ENCODE measurements at places on chromosomes 5 and 9.

GRCh38 chr5:17805227-17805825 is 171.1 kb downstream of the TAF11L14 start:
- H3K4me3 ChIP-seq: no peak overlapping the region
- DNase-seq: no peak
- no peaks in the 10 kb centered on the region for H3K27me3 ChIP-seq

- H3K27me3 ChIP-seq: no peaks in the 10 kb centered on the region
- H3K27ac ChIP-seq: no peak overlapping the region
- no peak for DNase-seq
- no peak overlapping the region for H3K4me3 ChIP-seq
Observed at GRCh38 chr5:143473481-143473880, 70.0 kb upstream of the NR3C1 start.

GRCh38 chr5:59266410-59266809 is 627.1 kb downstream of the PDE4D start:
- no peak overlapping the region for H3K4me3 ChIP-seq
- DNase-seq: no peak
- no peaks in the 10 kb centered on the region for H3K4me1 ChIP-seq

GRCh38 chr5:142253938-142254337 is 70.9 kb downstream of the SPRY4 start:
- no peaks in the 10 kb centered on the region for H3K4me1 ChIP-seq
- no peak overlapping the region for H3K4me3 ChIP-seq
- peaks cover 3% of the 10 kb centered on the region for H3K27me3 ChIP-seq
- H3K27ac ChIP-seq: no peak overlapping the region
- no peaks in the 10 kb centered on the region for H3K36me3 ChIP-seq
- no peak for DNase-seq

- H3K4me1 ChIP-seq: no peaks in the 10 kb centered on the region
- no peak overlapping the region for H3K4me3 ChIP-seq
- no peak for DNase-seq
- peaks cover 4% of the 10 kb centered on the region for H3K27me3 ChIP-seq
Observed at GRCh38 chr5:7650755-7651154, 200.2 kb downstream of the CFAP90 start.

DNA sequence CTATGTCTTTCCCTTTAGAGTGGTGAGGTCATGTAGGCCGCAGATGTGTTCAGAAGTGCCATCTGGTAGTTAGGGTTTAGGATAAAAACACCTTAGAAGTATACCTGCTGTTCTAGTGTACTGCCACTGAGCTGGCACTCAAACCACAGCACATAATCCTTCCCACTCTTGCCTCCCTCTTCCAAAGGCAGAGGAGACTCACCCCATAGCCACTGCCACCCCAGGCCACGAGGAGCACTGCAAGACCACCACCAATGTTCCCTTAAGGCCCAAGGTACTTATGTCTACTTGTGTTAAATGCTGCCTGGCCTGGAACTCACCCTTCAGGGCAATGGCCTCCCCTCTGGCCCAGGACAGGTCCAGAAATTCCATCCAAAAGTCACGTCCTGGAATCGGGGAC is 379.5 kb upstream of the EDIL3 start:
- no peaks in the 10 kb centered on the region for H3K4me1 ChIP-seq
- H3K27ac ChIP-seq: no peak overlapping the region
- no peaks in the 10 kb centered on the region for H3K27me3 ChIP-seq
- H3K4me3 ChIP-seq: no peak overlapping the region
- no peaks in the 10 kb centered on the region for H3K36me3 ChIP-seq
- no peak for DNase-seq

- DNase-seq: no peak
- no peak overlapping the region for H3K27ac ChIP-seq
- H3K4me3 ChIP-seq: no peak overlapping the region
- no peaks in the 10 kb centered on the region for H3K4me1 ChIP-seq
- no peaks in the 10 kb centered on the region for H3K27me3 ChIP-seq
Observed at GRCh38 chr9:76216161-76216649, 178.0 kb downstream of the RFK start.

DNA sequence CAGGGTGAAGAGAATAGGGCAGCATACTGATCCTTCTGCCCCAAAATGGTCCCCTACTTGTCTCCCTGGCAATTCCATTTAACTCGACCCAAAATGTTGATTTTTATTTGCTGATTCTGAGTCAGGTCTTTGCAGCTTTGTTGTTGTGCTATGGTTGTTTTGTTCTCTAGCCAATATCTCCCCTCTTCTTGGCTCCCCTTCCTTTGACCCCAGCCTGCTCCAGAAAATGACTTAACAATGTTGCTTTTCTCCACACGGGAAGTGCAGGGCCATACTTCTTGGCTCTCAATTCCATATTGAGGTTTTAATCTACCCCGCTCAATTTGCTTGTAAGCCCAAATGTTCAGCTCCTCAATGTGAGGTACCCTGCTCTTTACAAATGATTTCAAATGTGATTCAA is 330.0 kb downstream of the RASEF start:
- no peak for DNase-seq
- H3K4me1 ChIP-seq: no peaks in the 10 kb centered on the region
- no peak overlapping the region for H3K4me3 ChIP-seq
- no peaks in the 10 kb centered on the region for H3K36me3 ChIP-seq

DNA sequence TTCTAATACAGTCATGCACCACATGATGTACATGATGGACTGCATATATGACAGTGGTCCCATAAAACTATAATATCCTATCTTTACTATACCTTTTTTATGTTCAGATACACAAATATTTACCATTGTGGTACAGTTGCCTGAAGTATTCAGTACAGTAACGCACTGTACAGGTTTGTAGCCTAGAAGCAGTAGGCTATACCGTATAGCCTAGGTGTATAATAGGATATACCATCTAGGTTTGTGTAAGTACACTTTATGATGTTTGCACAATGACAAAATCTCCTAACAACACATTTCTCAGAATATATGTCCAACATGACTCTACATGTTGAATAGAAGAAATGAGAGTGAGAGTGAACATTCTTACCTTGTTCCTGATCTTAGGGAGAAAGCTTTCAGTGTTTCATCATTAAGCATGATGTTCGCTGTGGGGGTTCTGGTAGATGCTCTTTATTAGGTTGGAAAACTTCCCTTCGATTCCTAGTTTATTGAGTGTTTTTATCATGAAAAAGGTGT is 31.8 kb downstream of the AMBP start:
- H3K36me3 ChIP-seq: no peaks in the 10 kb centered on the region
- no peak for DNase-seq
- H3K27ac ChIP-seq: no peak overlapping the region

DNA sequence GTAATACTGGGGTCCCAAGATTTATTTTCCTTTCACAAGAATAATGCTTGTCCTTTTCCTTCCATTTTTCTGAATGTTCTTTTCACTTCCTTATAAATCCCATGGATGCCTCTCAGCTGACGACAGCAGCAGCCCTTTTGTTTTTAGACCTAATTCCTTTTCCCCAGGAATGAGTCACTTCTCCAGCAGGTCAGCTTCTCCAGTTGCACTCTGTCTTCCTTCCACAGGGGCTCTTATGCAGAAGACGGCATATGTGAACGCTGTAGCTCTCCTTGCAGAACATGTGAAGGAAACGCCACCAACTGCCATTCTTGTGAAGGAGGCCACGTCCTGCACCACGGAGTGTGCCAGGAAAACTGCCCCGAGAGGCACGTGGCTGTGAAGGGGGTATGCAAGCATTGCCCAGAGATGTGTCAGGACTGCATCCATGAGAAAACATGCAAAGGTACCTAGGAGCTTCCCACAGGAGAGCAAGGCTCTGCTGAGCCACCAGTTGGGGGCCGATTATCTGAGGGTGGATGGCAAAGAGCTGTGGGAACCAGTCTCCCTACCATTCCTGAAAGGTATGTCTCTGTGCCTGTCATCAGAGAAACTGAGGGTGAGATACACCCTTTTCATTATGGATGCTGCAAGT is 72.9 kb downstream of the RFK start:
- DNase-seq: no peak
- peaks cover 6% of the 10 kb centered on the region for H3K27me3 ChIP-seq
- H3K36me3 ChIP-seq: no peaks in the 10 kb centered on the region
- no peaks in the 10 kb centered on the region for H3K4me1 ChIP-seq
- no peak overlapping the region for H3K4me3 ChIP-seq

GRCh38 chr5:35369965-35370790 is 139.9 kb upstream of the PRLR start:
- DNase-seq: no peak
- peaks cover 20% of the 10 kb centered on the region for H3K27me3 ChIP-seq
- no peaks in the 10 kb centered on the region for H3K4me1 ChIP-seq
- no peak overlapping the region for H3K4me3 ChIP-seq
- no peaks in the 10 kb centered on the region for H3K36me3 ChIP-seq

- no peaks in the 10 kb centered on the region for H3K27me3 ChIP-seq
- peak; percentile 37 for DNase-seq
- peaks cover 43% of the 10 kb centered on the region for H3K36me3 ChIP-seq
- peaks cover 83% of the 10 kb centered on the region for H3K4me1 ChIP-seq
- peak overlapping the region; percentile 93 for H3K27ac ChIP-seq
Observed at GRCh38 chr5:131382407-131383395, 118.8 kb downstream of the CDC42SE2 start.

DNA sequence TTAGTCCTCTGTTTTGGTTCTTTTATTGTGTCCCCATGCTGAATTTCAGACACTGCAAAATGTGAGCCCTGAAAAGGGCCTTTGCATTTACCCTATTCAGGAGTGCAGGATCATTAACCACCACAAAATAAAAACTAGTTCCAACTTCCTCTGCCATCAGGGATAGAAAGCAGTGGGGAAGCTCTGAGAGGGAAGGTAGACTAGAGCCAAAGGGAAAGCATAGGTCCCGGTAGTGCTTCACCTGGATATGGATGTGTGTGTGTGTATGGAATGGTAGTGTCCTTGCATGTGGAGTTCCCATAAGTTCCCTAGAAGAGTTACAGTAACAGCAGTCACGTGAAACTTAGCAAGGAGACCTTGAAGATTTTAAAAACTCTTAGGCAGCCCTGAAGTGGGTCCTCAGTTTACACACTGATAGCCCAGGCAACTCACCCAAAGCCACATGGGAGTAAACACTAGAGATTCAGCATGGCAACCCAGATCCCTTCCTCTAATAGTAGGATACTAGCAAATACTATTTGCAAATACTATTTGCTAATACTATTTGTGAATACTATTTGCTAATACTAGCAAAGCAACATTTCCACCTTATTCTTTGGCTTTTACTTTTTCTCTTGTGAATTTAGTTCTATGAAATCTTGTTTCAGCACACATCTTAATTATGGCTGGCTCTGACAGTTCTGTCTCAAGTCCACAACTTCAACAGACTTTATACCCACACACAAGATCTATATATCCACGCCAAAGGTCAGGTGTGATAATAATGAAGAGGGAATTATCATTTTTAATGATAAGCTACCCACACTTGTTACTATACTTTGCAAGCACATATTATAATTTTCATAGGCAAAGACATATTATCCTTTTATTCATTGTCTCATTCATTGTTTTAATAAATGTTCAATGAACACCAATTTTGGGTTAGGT is 70.4 kb upstream of the IFNE start:
- H3K36me3 ChIP-seq: peaks cover 13% of the 10 kb centered on the region
- H3K27ac ChIP-seq: no peak overlapping the region
- peaks cover 15% of the 10 kb centered on the region for H3K27me3 ChIP-seq
- no peak overlapping the region for H3K4me3 ChIP-seq
- no peak for DNase-seq

- no peaks in the 10 kb centered on the region for H3K4me1 ChIP-seq
- H3K27ac ChIP-seq: no peak overlapping the region
- H3K36me3 ChIP-seq: peaks cover 11% of the 10 kb centered on the region
- H3K4me3 ChIP-seq: no peak overlapping the region
- DNase-seq: no peak
Observed at GRCh38 chr5:622946-623522, 10.9 kb downstream of the CEP72 start.

DNA sequence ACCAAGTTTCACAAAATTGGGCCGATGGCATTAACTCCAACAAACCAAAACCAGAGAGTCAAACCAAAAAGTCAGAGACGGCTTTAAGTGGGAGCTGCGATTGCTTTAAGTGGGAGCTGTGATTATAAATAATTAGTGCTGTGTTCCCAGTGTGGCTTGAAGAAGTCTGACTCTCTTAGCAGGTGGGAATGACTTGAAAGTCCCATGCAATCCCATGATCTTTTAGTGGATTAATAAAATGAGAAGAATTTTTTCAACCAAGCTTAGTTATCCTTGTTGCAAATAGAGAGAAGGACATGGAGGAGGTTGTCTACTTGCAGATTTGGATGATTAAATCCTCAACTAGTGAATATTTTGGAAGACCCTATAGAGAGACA is 68.5 kb downstream of the MYO10 start:
- no peaks in the 10 kb centered on the region for H3K36me3 ChIP-seq
- DNase-seq: no peak
- H3K4me1 ChIP-seq: no peaks in the 10 kb centered on the region
- H3K4me3 ChIP-seq: no peak overlapping the region

GRCh38 chr9:38732885-38733284 is 13.0 kb upstream of the FAM240B start:
- no peaks in the 10 kb centered on the region for H3K36me3 ChIP-seq
- H3K4me1 ChIP-seq: no peaks in the 10 kb centered on the region
- no peak overlapping the region for H3K27ac ChIP-seq
- no peak overlapping the region for H3K4me3 ChIP-seq
- DNase-seq: no peak

Data from activated naive CD8-positive, alpha-beta T cell treated with anti-CD3 and anti-CD28 coated beads for 36 hours (primary cell).